ENCODE measurements at places on chromosomes 5 and 9.

GRCh38 chr9:106619211-106619610, 243.8 kb upstream of the ZNF462 start:
- no peak for DNase-seq

DNA sequence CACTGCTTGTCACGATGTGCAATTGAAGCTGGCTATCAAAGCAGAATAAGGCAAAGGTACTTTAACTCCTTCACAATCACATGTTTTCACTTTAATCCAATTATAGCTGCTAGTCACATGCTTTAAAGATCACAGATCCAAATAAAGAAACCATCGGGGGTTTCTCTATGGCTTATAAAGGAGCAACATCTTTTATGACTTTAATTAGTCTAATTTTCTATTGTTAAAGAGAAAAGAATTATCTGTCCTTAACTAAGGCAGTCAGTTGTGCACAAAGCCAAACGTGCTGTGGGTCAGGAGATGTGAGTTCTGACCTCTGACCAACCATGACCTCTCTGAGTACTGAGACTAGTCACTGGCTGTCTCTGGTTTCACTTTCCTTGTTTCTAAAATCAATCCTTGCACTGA, 561.1 kb downstream of the RAB3C start:
- DNase-seq = no peak

DNA sequence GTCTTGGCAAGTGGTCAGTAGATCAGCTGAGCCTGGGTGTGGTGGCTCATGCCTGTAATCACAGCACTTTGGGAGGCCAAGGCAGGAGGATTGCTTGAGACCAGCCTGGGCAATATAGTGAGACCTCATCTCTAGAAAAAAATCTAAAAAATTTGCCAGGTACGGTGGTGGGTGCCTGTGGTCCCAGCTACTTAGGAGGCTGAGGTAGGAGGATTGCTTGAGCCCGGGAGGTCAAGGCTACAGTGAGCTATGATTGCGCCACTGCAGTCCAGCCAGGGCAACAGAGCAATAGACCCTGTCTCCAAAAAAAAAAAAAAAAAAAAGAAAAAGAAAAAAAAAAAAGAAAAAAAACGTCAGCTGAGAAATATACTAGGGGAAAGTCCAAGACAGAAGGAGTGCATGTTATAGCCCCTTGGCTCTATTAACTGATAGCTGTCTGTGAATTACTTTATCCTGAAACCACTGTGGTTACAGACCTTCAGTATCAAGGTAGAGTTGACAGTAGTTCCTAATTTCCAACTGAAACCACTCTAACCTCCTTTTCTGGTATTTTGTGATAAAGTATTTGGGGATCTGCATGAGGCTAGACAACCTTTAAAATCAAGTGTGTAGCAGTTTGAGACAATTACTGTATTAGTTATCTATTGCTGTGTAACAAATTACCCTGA, 2.3 kb upstream of the INIP start:
- DNase-seq = no peak

- no peak for DNase-seq
Observed at GRCh38 chr5:2670940-2671339, 80.5 kb downstream of the IRX2 start.

- DNase-seq = no peak
Observed at GRCh38 chr9:37283730-37284325, 138.7 kb upstream of the GRHPR start.

DNA sequence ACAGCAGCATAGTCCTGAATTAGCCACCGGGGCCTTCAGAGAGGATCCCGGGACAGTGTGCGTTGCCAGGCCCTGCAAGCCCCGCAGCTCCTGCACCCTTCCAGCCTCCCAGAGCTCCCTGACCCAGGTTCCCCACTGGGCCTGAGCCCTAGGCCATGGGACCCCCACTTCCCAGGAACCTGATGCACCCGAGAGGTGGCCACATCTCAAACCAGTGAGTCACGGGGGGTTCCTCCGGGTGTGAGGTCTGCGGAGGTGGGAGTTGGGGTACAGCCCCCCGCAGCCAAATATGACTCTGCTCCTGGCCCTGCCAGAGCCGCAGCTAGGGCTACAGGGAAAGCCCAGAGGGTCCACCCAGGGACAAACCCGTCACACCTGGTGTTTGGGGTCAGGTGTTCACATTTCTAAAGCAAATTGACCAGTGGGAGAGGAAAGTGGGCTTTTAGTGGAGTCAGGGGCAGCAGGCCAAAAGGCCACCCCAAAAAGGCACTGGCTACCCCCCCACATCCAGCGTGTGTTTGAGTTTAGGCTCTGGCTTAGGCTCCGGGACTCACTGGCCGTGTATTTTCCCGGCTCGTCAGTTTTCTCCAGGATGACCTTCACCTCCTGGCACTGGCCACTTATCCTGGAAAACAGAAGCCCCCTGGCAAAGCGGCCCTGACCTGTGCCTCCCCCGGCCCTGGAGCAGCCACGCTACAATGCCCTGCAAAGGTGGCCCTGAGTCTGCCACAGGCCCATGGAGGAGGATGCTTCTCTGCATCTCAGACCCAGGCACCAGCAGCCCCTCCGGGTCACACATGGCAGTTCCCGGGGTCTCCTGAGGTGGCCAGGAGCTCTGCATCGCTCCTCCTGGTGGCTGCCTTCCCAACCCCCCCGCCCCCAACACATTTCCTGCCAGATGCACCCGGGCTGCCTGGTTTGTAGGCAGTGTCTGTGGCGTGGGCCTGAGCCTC, 17.4 kb upstream of the OBP2B start:
- DNase-seq = no peak

DNA sequence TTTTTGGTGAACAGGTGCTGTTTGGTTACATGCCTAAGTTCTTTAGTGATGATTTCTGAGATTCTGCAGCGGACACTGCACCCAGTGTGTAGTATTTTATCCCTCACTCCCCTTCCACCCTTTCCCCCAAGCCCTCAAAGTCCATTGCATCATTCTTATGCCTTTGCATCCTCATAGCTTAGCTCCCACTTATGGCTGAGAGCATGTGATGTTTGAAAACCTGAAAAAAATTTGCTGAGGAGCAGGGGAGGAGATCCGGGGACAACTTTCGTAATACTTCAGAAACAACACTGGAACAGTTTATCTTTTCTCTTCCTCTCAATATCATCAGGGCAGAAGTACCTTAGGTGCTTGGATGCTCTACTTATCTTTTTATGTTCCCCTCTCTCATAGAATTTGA, 226.4 kb downstream of the ADAMTS6 start:
- no peak for DNase-seq

DNA sequence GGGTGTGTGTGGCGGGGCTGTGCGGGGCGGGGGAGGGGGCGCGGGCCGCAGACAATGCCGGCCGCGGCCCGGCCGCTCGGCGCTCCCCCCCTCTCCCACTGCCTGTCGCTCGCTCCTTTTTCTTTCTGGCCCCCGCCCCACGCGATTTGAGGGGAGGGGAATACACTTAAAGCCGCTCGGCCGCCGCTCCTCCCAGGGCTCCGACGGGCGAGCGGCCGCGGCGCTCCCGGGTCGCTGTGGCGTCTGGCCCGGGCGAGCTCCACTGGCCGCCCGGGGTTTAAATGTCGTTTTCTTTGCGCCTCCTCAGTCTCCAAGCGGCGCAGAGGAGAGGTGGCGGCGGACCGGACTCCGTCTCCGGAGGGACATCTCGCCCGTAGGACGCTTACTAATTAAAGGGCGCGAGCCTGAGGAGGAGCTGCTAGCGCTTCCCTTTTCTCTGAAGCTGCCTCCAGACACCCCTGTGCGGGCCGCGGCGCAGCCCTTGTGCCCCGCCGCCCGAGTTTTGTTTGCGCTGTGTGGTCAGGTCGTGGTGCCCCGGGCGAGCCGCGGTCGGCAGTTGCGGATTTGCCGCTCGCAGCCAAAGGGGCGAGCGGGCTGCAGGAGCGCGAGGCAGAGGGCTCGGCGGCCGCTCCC, 1.4 kb downstream of the ZSWIM6 start:
- DNase-seq = peak; percentile 42

Data from activated naive CD4-positive, alpha-beta T cell treated with anti-CD3 and anti-CD28 coated beads, Interleukin-2, amount 10 ng/mL, durations not matched to agents 7 days and 5 days (primary cell).